PC-9 (cell line): ENCODE measurements at places on chromosomes 4 and X. TPM values are rescaled to one million over a fixed set of nuclear protein-coding genes. Genes with fewer than 3 reads are reported as not detected.

- no peak for DNase-seq
Observed at GRCh38 chrX:140821280-140821679, 111.7 kb downstream of the LINC00632 start.

GRCh38 chr4:81606801-81607501 is 135.2 kb upstream of the RASGEF1B start:
- peak; percentile 7 for DNase-seq

GRCh38 chr4:6446538-6447451 is 25.6 kb downstream of the PPP2R2C start:
- no peak for DNase-seq

CSAG3 gene
- 41.6 and 52.9 TPM in 2 replicates for total RNA-seq

PPARGC1A gene
- not detected in 2 replicates for total RNA-seq
